ENCODE measurements at places on chromosomes 6 and 20. TPM values are rescaled to one million over a fixed set of nuclear protein-coding genes. Genes with fewer than 3 reads are reported as not detected.

The ADIG gene
- total RNA-seq = not detected

The TUBB2B gene
- total RNA-seq = not detected

The RAB44 gene
- total RNA-seq = 0.15 TPM

The PTGIS gene
- total RNA-seq = 2.8 TPM

The TMC2 gene
- total RNA-seq = not detected

The PLCB4 gene
- not detected for total RNA-seq

The UBE2C gene
- total RNA-seq = 170 TPM

Data from activated CD4-positive, alpha-beta memory T cell treated with anti-CD3 and anti-CD28 coated beads, Interleukin-2, amount 10 ng/mL, durations not matched to agents 7 days and 5 days (primary cell).